HT1080 (cell line): ENCODE measurements at places on chromosomes 16 and 17.

DNA sequence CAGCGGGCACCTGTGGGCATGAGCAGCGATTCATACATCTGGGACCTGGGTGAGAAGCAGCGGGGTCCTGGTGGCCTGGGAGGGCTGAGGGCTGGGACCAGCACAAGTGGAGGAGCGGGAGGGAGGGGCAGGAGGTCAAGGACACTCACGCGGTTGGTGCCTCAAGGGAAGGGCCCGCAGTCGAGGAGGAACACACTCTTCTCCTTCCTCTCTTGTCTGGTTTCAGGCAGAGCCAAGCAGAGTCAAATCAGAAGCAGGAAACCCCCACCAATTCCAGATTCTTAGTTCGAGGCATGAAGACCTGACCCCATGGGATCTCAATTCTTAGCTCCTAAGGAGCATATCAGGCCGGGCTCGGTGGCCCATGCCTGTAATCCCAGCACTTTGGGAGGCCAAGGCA, 15.7 kb downstream of the DNAI2 start:
- no peak for DNase-seq

DNA sequence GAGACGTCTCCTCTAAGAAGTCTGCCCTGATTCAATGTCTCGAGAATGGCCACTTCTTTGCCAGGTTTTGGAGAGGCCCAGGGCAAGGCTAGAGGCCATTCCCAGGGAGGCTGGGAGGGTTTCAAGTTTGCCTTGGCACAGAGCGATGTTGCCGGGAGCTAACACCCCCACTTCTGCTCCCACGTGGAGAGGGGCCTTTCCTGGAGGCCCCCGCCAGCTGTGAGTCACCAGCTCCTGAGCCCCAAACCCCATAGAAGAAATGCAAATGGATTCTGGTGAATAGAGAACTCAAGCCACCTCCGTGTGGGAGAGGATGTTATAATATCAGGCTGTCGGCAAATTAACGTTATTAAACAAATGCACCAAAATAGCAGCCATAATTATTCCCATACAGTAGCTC, 62.2 kb downstream of the CACNG5 start:
- no peak for DNase-seq

DNA sequence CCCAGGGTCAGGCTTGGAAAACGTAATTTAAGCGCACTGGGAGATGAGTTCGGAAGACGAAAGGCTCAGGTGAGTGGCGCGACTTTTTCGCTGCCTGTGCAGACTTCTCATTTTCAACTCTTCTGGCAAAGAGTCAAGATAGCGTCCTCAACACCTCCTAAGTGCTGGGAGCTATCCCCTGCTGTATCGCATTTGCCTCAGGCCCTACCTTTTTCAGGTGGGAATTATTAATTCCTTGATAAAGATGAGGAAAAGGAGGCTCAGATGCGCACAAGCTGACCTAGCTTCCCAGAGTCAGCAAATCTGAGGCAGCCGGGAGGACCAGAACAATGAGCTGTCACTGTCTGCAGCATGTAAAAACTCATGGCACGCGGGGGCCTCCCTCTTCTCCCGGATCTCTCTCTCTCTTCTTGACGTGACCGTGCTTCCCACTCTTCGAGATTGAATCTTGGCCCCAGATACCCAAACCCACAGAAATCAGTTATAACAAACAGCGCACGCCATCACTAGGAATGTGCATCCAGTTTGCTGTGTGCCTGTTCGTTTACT, 512 bp upstream of the ADAMTS18 start:
- DNase-seq: no peak

GRCh38 chr16:71883168-71883848, 674 bp downstream of the ZNF821 start:
- DNase-seq: no peak

DNA sequence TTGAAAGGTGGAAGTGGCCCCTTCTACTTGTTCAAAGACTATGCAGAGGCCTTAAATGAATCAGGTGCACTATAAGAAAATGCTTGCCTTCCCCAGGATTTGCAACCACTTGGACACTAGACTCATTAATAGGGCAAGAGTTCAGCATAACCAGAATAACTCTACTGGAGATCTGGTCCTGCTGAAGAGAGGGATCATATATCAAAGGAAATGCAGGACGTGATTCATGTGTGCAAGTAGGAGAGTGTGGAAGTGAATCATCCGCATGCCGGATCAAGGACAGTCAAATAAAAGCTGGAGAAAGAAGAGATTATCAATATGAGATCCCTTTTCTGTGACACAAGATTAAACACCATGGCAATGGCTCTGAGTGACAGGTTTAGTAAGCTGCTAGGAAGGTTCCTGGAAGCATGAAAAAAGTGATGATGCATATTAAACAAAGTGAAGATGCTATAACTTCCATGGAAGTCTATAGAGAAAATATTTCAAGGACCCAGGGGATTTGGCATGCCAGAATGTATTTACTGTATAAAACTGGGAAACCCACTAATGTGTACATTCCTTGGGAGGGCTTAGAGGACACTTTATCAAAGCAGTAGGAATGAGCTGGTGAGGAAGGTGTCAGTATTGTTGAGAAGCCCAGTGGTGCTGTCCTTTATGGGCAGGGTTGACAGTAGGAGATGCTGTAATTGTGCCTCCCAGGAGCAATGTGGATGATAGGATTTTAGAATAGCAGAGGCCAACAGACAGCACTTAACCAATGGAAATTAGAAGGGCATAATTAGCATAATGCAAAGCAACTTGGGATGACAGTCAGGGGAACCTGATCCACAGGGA, 133.1 kb downstream of the ABCA8 start:
- peak; percentile 97 for DNase-seq

- peak; percentile 39 for DNase-seq
Measured at GRCh38 chr16:23691483-23692189, 12.9 kb downstream of the PLK1 start.

DNA sequence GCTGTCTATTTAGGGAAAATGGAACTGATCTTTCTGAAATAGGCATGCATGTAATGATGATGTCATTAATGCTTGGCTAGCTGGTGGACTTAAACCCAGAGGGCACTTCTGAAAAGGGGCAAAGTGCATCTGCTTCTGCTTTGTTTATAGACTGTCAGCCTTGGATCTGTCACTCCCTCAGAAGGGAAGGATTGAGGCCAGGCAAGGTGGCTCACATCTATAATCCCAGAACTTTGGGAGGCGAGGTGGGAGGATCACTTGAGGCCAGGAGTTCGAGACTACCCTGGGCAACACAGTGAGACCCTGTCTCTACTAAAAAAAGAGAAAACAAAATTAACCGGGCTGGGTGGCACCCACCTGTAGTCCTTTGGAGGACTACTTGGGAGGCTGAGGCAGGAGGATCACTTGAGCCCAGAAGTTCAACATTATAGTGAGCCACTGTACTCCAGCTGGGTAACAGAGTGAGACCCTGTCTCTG, 185.5 kb downstream of the WWOX start:
- DNase-seq: no peak

DNA sequence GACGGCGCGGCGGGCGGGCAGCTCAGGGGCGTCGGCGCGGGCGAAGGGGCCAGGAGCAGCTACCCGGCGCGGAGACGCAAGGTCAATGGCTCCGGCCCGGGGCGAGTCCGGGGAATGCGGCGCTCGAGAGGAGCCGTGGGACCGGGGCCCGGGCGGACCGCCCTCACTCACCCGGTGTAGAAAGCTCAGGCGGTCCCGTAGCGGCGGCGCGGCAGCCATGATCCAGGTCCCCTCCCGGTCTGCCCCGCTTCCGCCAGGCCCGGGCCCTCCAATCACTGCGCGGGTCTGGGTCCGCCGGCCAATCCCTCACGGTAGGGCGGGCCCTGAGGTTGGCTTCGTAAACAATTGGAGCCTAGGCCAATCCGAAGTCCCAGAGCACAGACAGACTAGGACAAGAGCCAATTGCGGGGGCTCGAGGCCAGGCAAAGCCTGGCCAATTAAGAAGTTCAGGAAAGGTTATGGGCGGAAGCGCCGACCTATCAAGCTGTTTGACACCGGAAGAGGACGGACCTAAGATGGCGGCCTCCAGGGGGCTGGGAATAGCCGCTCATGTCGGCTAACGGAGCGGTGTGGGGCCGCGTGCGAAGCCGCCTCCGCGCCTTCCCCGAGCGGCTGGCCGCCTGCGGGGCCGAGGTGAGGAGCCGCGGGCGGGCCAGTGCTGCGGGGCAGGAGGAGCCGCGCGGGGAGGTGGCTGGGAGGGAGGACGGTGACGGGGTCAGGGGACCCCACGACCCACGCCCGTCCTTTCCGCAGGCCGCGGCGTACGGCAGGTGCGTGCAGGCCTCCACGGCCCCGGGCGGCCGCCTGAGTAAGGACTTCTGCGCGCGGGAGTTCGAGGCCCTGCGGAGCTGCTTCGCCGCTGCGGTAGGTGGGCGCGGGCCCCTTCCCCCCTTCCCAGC, at the start of the genes NDUFAF8 and TEPSIN:
NDUFAF8 (plus strand) TSS at position 504 of the 899 bp plus-strand sequence; CDS start at position 550, 46 bp downstream.
TEPSIN (minus strand) TSS at position 241 of the 899 bp plus-strand sequence; CDS start at position 219, 22 bp downstream.
- peak; percentile 99 for DNase-seq

DNA sequence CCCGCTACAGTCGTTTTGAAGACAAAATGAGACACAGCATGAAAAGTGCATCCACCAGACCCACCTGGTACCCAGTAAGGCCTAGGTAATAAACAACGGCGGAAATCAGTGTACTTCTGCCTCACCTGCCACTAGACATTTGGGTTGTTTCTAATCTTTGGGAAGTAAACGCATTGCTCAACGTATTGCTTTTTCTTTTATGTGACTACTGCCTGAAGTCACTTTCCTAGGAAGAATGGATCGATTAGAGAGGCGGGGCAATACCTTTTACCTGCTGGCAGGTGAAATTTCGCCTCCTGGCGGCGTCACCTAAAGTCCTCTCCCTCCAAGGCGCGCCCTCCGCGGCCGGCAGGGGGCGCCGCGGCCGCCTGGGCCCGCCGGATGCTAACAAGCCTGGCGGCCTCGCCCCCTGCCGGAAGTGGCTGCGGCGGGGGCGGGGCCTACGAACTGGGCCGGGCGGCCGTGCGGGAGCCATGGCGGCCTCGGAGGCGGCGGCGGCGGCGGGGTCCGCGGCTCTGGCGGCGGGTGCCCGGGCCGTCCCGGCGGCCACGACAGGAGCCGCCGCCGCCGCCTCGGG, at the start of gene ATMIN:
ATMIN (plus strand) TSS at position 445 of the 577 bp plus-strand sequence; CDS start at position 474, 29 bp downstream.
- peak; percentile 63 for DNase-seq

DNA sequence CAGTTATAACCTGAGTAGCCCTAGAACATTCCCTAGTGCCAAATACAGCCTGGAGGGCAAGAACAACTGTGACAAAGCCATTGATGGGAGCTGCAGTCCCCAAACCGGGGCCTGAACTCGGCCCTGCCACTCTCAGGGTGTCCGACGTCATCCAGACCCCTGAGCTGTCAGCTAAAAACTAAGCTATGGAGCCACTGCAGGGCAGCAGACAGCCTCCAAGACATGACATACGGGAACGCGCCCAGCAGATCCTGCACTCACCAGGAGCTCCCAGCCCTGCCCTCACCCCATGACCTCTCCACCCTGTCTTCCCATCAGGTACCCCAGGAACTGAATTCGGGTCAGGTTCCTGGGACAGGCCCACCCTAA, 28.4 kb downstream of the KDM8 start:
- DNase-seq: no peak

DNA sequence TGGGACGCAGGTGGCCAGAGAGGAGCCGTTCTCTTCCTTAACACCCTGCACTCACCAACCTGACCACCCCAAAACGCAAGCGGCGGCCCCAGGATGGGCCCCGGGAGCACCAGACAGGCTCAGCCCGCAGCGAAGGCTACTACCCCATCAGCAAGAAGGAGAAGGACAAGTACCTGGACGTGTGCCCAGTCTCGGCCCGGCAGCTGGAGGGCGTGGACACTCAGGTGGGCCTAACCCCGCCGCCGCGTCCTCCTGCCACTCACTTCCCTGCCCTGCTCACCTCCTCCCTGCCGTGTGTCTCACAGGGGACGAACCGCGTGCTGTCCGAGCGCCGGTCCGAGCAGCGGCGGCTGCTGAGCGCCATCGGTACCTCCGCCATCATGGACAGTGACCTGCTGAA, 4.6 kb upstream of the HSD3B7 start:
- no peak for DNase-seq

DNA sequence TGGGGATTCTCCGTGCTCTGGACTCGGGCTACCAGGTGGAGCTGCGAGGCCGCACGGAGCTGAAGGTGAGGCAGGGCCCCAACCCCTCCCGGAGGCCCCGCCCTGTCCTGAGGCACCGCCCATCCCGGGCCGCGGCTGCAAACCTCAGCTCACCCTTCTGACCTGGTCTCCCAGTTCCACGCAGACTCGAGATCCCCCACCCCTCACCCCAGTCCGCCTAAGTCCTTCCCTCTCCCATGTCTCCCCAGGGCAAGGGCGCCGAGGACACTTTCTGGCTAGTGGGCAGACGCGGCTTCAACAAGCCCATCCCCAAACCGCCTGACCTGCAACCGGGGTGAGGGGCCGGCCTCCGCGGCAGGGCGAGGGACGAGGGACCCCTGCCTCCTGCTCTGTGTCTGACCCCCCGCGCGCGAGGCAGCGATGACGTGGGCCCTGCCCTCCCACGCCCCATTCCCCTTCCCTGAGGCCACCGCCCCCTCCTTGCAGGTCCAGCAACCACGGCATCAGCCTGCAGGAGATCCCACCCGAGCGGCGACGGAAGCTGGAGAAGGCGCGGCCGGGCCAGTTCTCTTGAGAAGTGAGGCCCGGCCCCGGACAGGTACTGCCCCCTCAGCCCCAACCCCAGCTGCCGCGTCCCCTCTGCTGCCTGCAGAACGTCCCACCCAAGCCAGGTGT, 13.7 kb downstream of the GUCY2D start:
- no peak for DNase-seq

DNA sequence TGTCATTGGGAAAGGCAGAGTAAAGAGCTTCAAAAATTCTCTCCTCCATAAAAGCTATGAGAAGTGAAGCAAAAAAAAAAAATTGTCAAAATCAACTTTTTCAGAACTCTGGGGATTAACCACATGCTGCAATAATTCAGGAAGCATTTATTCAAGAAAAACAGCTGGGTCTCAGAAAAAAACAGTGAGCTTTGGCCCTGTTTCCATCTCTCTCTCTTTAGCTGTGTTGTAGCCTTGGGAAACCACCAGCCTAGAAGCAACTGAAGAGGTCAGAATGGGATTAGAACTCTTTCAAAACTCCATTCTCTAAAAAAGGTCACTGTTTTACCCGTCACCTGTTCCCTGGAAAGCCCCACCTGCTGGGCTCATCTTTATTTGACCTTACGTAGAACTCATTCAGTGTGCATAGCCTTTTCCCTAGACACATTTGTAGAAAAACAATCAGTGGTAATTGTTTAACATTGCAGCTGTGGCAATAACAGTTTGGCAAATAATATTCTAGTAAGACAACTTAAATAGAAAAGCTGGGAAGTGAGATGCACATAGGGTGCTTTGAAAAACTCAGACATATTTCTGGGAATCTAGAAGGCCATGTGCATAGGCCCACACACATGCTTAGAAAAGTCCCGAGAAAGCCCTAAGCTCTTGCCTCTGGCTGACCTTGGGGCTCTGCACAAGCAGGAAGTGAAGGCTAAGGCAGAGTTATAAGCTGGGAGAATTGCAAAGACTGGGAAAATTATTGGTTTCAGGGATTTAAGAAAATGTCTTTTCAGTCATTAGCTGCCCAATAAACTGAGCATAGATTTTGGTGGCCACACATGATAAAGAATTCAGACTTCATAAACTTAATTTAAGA, 18.0 kb downstream of the SLC5A11 start:
- no peak for DNase-seq

GRCh38 chr16:27838536-27839175, 224.9 kb downstream of the GSG1L start:
- peak; percentile 18 for DNase-seq

GRCh38 chr17:83182620-83183101, 103.3 kb downstream of the METRNL start:
- DNase-seq: no peak
